ENCODE measurements at places on chromosomes 4 and X.

DNA sequence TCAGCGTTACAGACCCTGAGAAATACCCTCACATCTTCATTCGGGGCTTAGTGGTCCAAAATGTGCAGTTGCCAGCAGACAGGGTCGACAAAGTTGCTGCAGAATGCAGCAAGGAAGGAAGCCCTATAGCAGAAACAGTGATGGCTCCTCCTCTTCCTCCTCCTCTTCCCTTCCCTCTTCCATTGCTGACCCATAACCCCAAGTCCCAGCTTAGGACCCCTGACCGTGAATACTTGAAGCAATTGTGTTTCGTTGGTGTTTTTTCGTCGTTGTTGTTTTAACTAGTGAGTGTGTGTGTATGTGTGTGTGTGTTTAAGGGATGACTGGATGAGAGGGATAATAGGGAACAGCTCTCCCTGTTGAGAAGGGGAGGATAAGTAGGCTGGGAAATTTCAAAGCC lies 69.5 kb downstream of the SLAIN2 start:
- no peak for DNase-seq

- DNase-seq, result no peak
Observed at GRCh38 chrX:131270080-131270479, 19.0 kb downstream of the IGSF1 start.

GRCh38 chrX:109372291-109372690 lies 109.6 kb downstream of the GUCY2F start:
- no peak for DNase-seq

GRCh38 chr4:100288161-100288560 lies 97.9 kb upstream of the DDIT4L start:
- DNase-seq, result no peak

DNA sequence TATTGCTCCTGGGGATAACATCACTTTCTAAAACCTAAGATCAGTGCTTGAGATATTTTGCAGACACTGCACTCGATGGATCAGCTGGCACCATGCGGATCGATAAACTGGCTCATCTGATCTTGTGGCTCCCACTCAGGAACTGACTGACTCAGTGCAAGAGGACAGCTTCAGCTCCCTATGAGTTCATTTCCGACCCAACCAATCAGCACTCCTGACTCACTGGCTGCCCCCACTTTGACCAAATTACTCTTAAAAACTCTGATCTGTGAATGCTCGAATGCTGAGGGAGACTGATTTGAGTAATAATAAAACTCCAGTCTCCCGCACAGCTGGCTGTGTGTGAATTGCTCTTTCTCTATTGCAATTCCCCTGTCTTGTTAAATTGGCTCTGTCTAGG lies 110.1 kb downstream of the ANAPC4 start:
- no peak for DNase-seq

DNA sequence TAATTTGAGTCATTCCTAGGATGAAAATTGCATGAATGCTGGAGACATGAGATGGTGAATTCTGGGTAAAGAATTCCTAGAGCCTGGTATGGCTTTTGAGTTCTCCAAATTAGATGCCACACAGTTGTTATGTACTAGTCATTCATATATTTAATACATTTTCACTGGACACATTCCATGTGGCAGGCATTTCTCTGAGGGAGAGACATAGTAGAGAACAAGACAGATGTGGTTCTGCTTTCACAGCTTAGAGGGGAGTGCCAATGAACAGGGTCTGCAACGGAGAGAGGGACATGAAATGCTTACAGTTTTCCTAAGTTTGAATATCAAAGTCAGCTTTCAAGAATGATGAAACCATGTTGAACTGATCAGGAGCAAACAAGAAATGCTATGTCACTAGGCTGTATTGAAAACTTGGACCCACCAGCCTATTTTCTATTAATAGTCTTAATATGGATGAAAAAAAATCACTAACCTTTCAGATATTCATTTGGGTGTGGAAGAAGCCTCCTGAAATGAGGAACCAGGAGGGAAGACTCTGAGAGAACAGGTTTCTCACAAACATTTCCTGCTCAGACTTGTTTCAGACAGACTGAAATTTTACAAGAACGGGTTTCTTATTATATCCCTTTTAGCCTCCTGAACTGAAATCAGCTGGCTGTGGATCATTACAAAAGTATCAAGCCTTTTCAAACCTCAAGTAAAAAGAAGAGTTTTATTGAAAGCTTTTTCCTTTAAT lies 276.0 kb upstream of the TET2 start:
- no peak for DNase-seq

GRCh38 chr4:97774347-97774989 lies 368.8 kb downstream of the STPG2 start:
- DNase-seq, result no peak

- DNase-seq, result no peak
Observed at GRCh38 chr4:123520325-123520724, 123.7 kb downstream of the SPRY1 start.

- DNase-seq, result no peak
Observed at GRCh38 chrX:46957297-46957696, 45.1 kb downstream of the JADE3 start.

GRCh38 chr4:71009890-71010588 lies 16.6 kb downstream of the DCK start:
- DNase-seq, result no peak

- no peak for DNase-seq
Observed at GRCh38 chrX:9746148-9746888, 19.3 kb downstream of the GPR143 start.

- no peak for DNase-seq
Observed at GRCh38 chr4:78235800-78236199, 178.7 kb downstream of the FRAS1 start.

DNA sequence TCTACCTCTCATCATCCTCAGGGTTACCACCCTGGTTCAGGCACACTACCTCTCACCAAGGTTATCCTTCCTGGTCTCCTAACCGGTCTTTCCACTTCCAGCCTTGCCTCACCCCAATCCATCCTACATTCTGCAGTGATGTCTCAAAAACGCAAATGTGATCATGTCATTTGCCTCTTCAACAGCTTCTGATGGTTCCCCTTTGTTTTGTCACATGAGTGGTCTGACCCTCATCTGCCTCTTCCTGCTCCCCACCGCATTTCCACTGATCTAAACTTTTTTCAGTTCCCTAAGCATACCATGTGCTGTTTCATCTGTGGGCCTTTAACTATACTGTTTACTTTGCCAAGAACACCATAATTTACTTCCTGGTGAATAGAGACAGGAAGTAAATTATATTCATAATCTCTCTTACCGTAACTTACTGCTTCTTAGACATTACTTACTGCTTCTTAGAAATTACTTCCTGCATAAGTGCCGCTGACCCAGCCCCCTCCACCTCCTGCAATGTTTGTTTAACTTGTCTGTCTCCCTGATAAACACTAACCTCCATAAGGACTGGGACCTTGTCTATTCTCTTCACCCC lies 27.1 kb upstream of the NSUN7 start:
- DNase-seq, result no peak

GRCh38 chr4:145320294-145320693 lies 139.9 kb upstream of the OTUD4 start:
- no peak for DNase-seq

- DNase-seq, result no peak
Observed at GRCh38 chr4:170001011-170001744, 25.0 kb downstream of the MFAP3L start.

DNA sequence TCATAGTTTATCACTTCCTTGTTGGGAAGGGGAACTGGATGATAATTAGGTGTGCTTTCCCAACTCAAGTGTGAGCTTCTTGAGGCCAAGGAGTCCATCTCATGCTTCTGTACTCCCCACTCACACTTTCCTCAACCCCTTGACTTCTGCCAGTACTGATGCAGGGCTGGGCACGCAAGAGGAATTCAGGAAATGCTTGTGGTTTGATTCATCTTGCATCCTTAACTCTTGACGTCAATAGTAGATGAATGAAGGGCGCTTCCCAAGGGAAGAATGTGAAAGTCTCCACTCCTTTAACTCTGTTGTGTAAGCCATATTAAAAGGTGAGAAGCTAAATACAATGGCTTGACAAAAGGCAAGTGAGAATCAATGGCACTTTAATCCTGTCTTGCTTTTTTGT lies 101.8 kb downstream of the AGTR2 start:
- DNase-seq, result no peak

- no peak for DNase-seq
Observed at GRCh38 chr4:145663194-145663593, 16.8 kb upstream of the C4orf51 start.

GRCh38 chrX:33840176-33840575 lies 291.9 kb downstream of the FAM47A start:
- DNase-seq, result no peak

DNA sequence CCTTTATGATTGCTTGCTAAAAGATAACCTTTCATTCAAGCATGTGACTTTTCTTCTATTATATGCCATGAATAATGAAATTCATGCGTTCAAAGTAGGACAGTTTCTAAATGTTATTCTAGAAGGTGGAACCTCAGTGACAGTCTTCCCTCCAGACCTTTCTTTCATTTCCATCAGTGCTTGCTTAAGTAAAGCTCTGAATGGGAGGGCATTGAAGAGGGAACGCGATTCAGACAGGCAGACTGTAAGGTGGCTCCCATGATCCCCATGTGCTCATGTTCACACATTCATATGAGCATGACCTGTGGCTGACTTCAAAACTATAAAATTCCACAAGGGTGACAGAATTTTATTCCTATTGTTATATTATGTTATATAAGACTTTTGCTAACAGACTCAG lies 1367.3 kb upstream of the IGFBP7 start:
- no peak for DNase-seq

GRCh38 chr4:96827086-96827485 lies 987.2 kb downstream of the PDHA2 start:
- no peak for DNase-seq

- DNase-seq, result no peak
Observed at GRCh38 chr4:113331811-113332210, 282.4 kb downstream of the ANK2 start.

DNA sequence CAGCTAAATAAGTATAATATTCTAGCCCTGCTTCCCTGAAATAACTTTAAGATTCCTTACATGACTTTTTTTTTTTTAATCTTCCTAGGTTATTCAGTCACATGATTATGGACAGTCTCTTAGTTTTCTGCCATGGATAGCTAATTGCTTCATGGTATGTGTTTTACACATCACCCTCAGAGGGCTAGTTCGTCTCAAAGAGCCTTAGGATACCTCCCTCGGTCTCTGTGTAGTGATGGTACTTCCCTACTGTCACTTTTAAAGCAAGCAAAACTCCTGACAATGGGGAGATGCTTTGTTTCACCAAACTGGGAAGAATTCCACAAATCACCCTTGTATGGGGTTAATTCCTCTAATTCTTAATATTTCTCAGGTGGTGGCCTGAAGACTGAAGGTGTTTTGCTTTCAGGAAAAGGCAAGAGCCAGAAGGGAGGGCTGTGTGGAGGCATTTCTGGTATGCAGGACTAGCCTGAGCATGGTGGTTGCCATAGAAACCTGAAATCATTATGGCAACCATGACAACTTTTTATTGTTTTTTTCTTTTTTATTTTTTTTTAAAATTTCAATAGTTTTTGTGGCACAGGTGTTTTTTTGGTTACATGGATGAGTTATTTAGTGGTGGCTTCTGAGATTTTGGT lies 70.4 kb downstream of the BEX3 start:
- no peak for DNase-seq

- no peak for DNase-seq
Observed at GRCh38 chr4:5568931-5569330, 139.4 kb downstream of the EVC2 start.

DNA sequence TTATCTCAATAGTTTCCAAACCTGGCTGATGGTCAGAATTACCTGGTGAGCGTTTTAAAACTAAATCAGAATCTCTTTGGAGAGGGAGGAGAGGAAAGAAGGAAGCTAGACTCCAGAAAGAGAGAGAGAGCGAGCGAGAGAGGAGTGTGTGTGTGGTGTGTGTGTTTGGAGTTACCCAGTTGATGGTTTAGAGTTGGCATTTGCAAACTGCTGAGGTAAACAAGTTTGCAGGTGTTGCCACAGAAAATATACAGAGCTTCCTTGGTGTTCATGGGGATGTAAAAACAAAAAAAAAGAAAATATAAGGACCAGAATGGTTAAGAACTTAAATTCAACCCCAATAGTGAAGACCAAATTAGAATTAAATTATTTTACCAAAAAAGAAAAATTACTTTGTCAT lies 26.4 kb upstream of the LAP3 start:
- no peak for DNase-seq

DNA sequence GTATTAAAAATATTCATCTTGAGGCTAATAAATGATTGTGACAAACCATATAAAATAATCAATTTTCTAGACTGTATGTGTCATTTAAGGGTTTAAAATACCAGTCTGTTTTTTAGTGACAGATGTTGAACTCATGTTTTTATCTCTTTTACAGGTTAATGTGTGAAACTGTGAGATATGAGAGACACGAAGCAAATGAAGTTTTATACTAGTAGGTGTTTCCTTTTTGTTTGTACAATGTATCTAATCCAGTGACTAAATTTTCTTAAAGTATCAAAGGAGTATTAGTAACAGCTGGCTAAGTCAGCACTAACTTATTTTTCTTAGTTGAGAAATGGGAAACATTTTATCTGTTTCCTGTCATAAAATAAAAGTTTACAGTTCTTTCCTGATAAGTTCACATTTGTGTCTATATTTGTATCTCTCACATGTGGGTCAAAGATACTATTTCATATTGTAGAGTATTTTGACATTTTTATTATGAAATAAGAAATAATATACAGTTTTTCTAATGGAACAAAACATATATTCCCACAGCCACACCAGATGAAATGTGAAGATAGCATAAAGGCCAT lies 90.3 kb downstream of the RAPGEF2 start:
- DNase-seq, result no peak

DNA sequence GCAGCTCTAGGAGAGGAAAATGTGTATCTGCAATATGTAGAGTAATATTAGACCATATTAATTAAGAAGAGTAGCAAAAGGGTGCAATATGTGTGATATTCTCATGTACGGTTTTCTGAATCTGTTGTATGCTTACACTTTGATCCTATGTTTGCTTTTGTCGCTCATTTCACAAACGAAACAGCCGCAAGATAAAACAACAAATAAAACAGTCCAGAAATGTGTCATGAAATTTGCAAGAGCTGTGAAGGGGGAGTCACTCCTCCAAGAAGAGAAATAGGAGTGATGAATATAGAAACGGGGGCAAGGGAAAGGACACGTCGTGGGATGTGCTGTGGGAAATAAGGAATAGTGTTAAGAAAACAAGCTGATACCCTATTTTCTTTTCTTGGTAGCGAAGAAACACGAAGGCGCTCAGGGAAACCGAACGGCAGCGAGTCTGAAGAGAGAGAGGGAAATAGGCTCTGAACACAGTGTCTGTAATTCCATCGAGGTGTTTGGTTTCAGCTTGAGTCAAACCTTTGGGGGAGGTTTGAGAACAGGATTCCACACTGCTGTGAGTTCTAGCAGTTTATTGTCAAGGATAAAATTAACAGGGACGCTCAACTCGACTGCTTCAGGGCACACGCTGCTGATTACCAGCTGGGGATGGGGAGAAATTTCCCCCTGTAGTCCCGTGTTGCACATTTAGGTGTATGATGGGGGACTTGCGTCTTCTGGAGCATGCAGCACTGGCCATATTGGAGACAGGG lies 595.6 kb upstream of the TENM3 start:
- DNase-seq, result no peak

GRCh38 chrX:101195442-101196173 lies 24.0 kb upstream of the DRP2 start:
- no peak for DNase-seq
